Choroid plexus epithelial cell (primary cell): ENCODE measurements at places on chromosomes 1 and 21.

DNA sequence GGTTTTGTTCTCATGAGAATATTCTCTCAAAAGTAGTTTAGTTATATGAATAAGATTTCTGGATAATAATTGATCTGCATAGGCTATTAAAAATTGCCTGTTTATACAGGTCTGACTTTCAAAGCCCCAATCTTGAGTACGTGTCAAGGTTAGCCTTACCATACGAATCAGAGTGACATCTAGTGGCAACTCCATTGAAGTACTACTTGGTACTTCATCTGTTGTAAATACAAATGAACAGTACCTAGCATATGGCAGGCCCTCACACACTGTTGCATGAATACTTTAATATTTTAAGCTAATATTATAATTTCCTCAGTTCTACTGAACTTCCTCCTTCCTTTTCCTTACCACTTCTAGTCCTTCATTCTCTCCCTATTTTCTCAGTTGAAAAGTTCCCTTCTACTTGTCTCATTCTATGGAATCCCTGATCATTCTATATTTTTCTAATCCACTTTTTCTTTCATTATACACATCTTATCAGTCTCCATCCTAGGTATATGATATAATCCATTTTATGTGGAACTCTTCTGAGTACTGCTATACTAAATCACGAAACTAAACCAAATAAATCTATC is 101.2 kb downstream of the AKT3 start:
- peak; percentile 94 for DNase-seq

- DNase-seq, result no peak
Measured at GRCh38 chr1:230159580-230159979, 92.5 kb downstream of the GALNT2 start.

DNA sequence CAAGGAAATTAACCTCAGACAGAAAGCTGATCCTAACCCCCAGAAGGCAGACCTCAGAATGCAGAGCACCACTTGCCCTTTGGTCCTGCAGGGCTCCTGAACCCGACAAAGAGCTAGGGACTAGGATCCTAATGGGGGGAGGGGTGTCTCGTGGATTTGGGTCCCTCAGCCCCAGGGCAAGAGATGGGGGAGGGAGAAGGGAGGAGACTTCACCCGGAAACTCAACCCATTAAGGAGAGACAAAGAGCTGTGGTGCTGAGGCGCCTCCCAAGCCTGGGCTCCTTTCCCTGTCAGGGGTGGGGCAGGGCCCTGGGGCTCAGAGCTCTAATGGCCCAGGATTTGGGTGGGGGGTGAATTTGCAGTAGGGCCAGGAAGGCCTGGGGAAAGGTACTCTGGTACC is 2.9 kb downstream of the NECTIN4 start:
- no peak for DNase-seq

GRCh38 chr1:27099135-27099586 is 55.8 kb downstream of the SLC9A1 start:
- peak; percentile 65 for DNase-seq

GRCh38 chr1:54273795-54274163 is 73.8 kb downstream of the MRPL37 start:
- DNase-seq, result peak; percentile 80

DNA sequence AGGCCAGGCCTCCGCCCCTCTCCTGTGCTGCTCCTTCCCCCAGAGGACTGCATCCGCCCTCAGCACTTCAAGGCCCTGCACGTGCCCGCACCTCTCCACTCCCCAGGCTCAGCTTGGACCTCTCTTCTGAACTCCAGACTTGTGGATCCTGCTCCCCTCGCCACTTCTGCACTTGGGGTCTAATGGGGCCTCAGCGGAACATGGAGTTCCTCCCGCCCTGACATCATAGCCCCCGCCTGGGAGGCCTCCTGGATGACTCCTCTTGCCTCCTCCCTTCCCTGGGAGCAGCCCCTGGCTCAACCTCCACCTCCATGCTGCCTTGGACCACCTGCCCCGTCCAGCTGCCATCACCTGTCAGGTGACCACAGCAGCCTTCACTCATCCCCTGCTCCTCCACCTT is 10.1 kb downstream of the OXCT2 start:
- DNase-seq, result no peak

DNA sequence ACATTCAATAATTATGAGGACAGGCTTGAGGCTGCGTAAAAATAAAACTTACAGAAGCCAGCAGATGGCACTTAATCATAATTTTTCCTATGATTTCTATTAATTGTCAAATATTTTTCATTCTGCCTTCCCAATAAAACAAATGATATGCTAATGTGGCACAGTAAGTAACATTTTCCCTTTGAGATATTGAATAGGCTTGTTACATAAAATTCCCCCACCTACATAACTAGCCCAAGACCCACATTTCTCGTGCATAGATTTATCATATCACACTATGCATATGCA is 55.4 kb upstream of the PTGFRN start:
- DNase-seq, result peak; percentile 18

DNA sequence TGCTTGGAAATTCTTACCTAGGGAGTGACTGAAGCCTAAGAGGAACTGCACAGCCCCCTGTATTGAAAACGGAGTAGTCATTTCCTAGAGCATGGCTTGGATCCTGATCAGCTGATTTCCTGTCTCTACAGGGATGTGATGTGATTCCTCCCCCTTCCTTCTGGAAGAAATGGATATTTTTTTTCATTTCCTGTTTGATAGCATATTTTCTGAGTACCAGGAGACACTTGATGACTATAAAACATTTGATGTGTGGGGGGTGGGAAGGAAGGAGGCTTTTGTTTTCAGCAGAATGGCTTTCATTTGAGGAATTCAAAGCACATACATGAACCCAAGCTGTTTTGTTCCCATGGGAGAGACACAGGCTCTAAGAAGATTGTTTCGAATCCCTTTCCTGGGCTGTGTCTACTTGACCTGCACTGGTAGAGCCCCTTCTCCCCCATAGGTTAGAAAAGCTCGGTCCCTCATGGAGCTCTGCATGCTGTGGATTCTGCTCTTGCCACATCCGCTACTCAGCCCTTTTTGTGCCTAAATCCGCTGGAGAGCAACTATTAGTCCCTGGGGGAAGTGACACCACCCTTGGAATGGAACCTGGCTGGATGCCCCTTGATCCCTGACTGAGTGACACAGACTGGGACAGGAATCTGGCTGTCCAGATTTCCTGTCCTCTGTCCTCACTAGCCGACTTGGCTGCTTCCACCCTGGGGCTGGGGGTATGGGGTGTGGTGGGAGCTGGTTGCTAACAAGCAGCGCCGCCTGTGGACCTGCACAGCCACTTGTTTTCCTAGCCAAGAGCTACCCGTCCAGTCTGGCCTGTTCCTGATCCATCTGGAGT is 71.8 kb upstream of the MACF1 start:
- DNase-seq, result peak; percentile 58

DNA sequence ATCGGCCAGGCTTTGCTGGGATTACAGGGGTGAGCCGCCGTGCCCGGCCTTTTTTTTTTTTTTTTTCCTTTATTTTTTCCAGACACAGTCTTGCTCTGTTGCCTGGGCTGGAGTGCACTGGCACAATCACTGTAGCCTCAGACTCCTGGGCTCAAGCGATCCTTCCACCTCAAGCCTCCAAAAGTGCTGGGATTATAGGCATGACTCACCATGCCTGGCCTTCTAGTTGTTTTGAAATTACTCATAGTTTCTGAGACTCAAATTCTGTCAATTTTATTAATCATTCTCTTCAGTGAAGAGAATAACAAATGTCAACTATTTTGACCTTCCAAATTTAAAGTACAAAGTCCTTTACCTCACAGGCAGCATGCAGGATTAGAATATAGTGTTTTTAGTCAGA is 374.5 kb downstream of the PLA2G4A start:
- DNase-seq, result peak; percentile 57

- DNase-seq, result peak; percentile 81
Measured at GRCh38 chr1:173330149-173330951, 123.2 kb upstream of the TNFSF4 start.

DNA sequence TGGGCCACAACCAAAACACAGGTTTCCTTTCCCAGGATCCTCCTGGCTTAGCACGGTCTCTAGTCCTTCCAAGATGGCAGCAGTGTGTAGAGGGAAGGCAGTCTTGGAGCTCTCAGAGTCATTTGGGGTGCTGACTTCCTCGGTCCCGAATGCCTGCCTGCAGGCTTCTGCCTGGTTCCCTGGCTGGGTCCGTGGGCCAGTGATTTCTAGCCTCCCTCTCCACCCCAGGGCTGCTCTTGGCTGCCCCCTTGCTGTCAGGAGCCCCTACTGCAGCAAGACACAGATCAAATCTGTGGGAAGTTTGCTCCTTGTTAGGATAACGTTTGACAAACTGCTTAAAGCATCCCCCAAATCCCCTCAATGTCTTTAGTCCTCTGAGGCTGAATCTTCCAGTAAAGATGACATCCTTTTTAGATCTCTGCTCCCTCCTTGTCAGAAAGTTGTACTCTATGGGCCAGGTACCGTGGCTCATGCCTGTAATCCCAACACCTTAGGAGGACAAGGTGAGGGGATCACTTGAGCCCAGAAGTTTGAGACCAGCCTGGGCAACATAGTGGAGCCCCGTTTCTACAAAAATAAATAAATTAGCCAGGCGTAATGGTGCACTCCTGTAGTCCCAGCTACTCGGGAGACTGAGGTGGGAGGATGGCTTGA is 272.5 kb downstream of the RRAGC start:
- DNase-seq, result peak; percentile 37
